ENCODE measurements at places on chromosomes 1 and 21. TPM values are rescaled to one million over a fixed set of nuclear protein-coding genes. Genes with fewer than 3 reads are reported as not detected.

DNA sequence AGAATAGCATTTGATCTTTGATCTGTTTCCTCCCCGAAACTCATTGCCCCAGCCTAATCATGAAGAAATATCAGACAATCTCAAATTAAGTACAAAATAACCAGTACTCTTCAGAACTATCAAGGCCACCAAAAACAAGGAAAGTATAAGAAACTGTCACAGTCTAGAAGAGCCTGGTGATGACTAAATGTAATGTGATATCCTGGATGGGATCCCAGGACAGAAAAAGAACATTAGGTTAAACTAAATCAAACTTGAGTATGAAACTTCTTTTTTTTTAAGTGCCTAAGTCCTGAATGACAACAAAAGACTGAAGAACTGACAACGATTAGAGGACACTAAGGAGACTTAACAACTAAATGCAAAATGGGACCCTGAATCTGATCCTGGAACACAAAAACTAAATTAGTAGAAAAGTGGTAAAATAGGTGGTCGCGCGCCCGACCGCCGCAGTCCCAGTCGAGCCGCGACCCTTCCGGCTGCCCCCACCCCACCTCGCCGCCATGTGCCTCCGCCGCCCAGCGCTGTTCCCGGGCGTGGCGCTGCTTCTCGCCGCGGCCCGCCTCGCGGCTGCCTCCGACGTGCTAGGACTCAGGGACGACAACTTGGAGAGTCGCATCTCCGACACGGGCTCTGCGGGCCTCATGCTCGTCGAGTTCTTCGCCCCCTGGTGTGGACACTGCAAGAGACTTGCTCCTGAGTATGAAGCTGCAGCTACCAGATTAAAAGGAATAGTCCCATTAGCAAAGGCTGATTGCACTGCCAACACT is 5.5 kb upstream of the PRKAB2 start:
- DNase-seq, result no peak

GRCh38 chr1:60448850-60449249 is 375.3 kb upstream of the C1orf87 start:
- no peak for DNase-seq

DNA sequence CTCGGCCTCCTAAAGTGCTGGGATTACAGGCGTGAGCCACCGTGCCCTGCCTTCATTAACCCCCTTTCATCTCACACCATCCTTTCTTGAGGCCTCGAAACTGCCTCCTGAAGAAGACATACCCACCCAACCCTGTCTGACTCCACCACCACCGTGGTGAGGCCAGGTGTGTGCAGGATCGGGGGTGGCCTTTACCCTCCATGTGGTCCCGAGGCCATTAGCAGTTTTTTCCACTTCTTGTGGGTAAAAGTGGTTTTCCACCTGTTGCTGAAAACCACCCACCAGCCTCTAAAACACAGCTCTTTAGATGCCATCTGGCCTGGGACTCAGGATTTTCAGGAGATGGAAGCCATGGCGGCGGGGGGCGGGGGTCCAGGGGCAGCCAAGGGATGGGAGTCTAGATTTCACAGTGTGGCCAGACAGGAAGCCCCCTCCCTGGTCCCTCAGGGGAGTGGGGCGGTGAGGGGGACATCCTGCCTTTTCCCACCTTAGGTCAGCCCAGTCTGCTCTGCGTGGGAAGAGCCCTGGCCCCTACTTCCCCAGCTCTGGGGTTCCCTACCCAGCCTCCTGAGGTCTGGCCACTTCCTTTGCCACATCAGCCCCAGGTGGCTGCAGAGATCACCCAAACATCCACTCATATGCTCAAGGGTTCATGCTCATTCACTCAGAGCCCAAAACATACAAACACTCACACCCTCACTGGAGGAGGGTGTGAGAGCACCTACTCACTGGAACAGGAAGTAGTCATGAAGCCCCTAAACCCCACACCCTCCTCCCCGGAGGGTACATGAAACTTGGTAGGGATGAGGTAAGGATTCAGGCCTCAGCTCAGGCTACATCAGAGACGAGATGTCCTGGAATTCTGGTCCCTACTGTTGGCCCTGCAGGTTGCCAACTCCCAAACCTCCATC is 2.3 kb downstream of the FGR start:
- DNase-seq, result peak; percentile 65

The DNASE2B gene
- total RNA-seq, result not detected

The UQCRHL gene
- 1.9 TPM for total RNA-seq

The COL24A1 gene
- total RNA-seq, result not detected

Data from activated naive CD4-positive, alpha-beta T cell treated with anti-CD3 and anti-CD28 coated beads for 36 hours (primary cell).